NCI-H748 treated with DMSO at 0.1 percent for 48 hours (cell line): ENCODE measurements at places on chromosomes 2 and 18.

DNA sequence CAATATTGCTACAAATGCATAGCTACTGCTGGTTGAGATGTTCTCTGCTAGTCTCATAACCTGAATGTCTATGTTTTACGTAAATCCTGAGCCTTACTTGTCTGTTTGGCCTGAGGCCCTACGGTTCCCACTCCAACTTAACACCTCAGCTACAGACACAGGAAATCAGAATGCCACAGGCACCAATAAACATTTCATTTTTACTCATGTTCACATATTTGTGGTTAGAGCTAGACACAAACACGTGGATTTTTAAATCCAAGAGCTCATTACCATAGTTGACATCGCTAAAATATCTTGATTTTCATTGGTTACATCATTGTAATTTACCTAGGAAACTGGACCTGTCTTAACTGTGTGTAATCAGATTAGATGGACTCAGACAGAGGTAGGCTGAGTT, 263.8 kb upstream of the CDH19 start:
- DNase-seq, result no peak

GRCh38 chr2:130720528-130720927, 8.3 kb upstream of the GPR148 start:
- no peak for DNase-seq

DNA sequence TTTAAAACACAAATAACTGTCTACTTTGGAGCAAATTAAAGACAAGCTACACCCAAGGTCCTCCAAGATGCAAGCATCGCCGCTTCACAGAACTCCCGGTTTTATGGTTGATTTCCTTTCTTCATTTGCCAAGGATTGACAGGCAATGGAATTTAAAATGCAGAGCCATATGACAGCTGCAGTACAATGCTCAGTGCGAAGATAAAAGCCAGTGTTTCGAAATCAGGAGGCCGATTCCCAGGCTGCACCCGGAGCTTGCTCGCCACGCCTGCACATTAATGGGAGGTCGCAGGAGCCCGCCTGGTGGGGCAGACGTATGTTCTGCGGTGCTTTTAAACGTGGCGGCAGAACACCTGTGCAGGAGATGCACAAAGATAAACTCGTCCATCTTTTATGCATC, 727.6 kb upstream of the SOX11 start:
- DNase-seq, result no peak

DNA sequence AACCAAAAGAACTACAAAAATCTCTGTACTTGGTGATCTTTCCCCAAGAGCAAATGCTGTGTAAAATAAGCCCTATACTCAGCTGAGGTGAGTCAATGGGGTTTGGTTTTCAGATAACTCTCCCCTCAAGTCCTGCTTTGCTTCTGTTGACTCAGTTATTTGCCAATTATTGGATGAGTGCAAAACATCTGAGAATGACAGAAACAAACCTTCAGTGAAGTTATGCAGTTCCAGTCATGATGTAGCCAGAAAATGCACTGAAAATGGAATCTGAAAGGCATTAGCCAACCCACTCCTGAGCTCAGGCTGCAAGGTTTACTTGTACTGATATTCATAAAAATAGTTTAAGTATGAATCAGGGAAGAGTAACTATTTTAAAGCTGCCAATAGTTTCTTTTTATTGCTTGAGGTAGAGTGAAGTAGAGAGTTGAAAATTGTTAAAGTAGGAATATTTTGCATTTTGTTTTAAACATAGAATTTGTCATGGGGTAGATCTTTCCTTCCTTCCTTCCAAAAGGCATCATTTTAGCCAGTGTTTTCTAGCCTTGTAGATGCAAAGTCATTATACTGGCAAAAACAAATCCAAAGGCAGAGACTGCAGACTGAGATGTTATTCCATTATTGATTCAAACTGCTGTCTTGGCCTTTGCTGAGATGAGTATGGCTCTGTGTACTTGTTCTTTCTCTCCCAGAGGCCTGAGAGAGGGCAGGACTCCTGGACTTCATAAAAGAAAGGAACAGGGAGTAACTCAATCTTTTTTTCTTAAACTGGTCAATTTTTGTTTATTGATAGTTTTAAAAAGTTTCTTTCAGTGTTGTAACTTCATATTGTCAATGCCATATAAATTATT, 215.3 kb downstream of the RND3 start:
- DNase-seq, result no peak

- DNase-seq, result no peak
These were observed 342.8 kb downstream of the DYSF start for GRCh38 chr2:71796174-71796593.

GRCh38 chr2:143528021-143528420, 398.8 kb downstream of the ARHGAP15 start:
- no peak for DNase-seq

DNA sequence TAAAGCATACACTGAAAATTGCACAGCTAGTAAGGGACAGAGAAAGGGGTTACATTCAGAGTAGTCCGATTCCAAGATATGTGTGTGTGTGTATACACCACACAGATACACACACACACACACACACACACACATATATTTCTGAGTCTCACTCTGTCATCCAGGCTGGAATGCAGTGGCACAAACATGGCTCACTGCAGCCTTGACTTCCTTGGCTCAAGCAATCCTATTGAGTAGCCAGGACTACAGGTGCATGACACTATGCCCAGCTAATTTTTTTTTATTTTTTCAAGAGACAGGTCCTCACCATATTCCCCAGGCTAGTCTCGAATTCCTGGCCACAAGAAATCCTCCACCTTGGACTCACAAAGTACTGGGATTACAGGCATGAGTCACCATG, 68.1 kb upstream of the ITPRID2 start:
- no peak for DNase-seq

- DNase-seq, result no peak
These were observed 1097.2 kb upstream of the CNTNAP5 start for GRCh38 chr2:122927710-122928557.

GRCh38 chr2:174535757-174536703, 49.2 kb upstream of the GPR155 start:
- DNase-seq, result no peak

DNA sequence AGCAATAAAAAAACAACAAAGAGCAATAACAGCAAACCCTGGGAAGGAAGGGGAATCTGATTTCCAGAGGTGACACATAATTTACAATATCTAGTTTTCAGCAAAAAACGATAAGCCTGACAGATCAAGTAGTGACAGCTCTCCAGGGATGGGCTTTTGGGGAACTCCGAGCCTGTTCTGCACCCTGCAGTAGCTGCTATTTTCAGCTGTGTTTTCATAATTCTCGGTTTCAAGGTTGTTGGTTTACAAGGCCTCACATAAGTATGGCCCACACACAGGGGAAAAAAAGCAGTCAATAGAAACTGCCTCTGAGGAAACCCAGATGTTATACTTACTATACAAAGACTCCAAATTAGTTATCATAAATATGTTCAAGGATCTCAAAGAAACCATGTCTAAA, 67.7 kb upstream of the CTLA4 start:
- no peak for DNase-seq

- DNase-seq, result no peak
These were observed 304.1 kb upstream of the ERBB4 start for GRCh38 chr2:212842544-212843185.

DNA sequence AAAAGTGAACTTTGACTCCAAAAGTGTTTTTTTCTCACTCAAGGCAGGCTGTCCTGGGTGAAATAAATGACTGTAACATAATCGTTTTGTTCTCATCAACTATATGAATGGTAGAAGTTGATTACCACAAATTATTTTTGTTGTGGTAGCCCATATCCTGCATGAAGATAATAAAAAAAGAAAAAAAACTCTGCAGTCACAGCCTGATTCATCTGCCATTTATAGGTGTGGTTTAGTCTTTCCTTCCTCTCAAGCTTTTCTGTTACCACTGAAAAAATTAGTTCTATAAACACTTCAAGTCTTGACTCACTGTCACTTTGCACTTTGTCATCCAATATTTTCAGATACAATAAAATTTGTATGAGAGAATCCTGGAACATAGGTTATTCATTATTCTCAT, 522.0 kb downstream of the PLCL1 start:
- no peak for DNase-seq

GRCh38 chr2:10329880-10330699, 27.4 kb downstream of the HPCAL1 start:
- DNase-seq, result no peak

DNA sequence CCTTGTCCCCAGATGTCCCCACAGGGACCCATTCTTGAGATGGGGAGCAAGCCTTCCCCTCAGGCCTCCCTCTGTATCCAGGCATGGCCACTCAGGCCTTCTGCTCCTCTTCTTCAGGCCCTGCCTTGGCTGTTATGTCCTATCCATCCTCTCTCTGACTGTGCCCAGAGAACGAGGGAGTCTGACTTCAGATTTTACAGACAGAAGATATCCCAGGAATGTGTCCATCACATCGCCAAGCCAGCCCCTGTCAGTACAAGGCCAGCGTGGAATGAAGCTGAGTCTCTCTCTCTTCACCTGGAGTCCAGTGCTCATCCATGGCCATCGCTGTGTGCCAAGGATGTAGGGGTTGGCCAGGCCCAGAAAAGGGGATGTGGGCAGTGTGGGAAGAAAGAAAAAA, 57.6 kb downstream of the SDC1 start:
- DNase-seq, result no peak

- DNase-seq, result no peak
These were observed 4.8 kb downstream of the TNFRSF11A start for GRCh38 chr18:62329691-62330454.

- no peak for DNase-seq
These were observed 770.8 kb downstream of the DSC3 start for GRCh38 chr18:30271716-30272115.

- DNase-seq, result no peak
These were observed 65.9 kb upstream of the SLC16A14 start for GRCh38 chr2:230134496-230135129.

- no peak for DNase-seq
These were observed 69.7 kb downstream of the ZNF532 start for GRCh38 chr18:58934356-58934755.

DNA sequence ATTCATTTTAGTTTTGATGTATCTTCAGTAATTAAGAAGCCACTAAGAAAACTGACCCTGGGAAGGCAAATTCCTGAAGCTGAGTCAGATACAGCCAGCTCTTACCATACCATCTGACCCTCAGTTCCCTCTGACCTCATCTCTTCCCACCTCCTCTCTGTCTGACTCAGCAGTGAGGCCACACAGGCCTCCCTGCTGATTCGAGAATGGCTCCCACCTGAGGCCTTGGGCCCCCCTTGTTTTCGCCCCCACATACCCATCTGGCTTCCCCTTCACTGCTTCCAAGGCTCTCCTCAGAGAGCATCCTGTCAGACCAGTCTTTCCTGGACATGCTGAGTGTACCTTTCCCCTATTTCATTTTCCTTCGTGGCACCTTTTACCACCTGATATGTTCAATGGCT, 71.0 kb upstream of the CYP1B1 start:
- no peak for DNase-seq

DNA sequence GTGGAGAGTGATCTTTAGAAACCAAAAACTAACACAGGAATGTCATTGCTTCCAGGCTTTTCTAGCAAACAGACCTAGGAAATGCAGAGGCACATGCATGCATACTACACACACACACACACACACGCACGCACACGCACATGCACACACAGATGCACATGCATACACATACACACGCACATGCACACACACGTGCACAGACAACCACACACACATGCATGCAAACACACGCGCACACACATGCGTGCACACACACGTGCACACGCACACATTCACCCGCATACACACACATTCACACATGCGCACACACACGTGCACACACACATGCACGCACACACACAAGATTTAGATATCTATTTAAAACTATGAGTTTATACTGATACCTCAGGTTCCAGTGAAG, 379.5 kb downstream of the ZNF516 start:
- no peak for DNase-seq

- no peak for DNase-seq
These were observed 24.9 kb downstream of the MERTK start for GRCh38 chr2:111923276-111923804.

- DNase-seq, result no peak
These were observed 207.2 kb upstream of the TCF4 start for GRCh38 chr18:55795101-55795669.

GRCh38 chr2:42569116-42569711, 782 bp downstream of the MTA3 start:
- DNase-seq, result peak; percentile 20

DNA sequence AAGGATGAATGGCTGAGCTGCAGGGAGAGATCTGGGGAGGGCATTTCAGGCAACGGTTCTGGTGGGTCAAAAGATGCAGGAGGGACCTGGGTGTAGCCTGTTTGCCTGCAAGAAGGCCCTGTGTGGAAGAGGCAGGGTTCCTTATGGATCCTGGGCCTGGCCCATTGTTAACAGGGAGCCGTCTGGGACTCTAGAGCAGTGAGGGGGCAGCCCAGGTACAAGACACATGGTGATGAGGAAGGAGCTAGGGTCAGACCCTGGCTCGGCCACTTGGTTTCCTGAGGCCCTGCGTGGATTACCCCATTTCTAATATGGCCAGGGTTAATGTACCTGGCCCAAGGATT, 124.9 kb downstream of the GLI2 start:
- no peak for DNase-seq

- no peak for DNase-seq
These were observed 160.2 kb upstream of the ALKAL2 start for GRCh38 chr2:447902-448665.

DNA sequence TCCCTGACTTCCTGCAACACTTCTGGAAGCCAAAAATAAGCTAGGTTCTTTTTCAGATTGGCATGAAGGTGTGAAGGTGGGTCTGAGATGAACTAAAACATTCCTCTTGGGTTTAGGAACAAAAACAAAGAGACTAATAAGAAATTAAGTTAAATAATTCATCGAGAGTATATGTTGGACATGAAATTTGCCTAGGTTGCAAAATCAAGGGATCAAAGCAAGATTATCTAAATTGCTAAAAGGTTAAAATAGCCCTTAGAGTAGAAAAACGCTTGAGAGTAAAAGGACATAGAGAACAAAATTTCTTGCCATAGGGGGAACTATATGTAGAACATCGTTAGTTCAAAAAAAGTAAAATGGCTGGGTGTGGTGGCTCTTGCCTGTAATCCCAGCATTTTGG, 845.9 kb upstream of the NXPH2 start:
- no peak for DNase-seq

- DNase-seq, result no peak
These were observed 63.5 kb downstream of the ANKRD44 start for GRCh38 chr2:197247083-197247482.

GRCh38 chr2:112588611-112589045, 4.2 kb downstream of the CHCHD5 start:
- no peak for DNase-seq

- DNase-seq, result no peak
These were observed 22.4 kb downstream of the DYNC2LI1 start for GRCh38 chr2:43796206-43796605.

GRCh38 chr2:109457366-109457765, 156.4 kb downstream of the SEPTIN10 start:
- no peak for DNase-seq

DNA sequence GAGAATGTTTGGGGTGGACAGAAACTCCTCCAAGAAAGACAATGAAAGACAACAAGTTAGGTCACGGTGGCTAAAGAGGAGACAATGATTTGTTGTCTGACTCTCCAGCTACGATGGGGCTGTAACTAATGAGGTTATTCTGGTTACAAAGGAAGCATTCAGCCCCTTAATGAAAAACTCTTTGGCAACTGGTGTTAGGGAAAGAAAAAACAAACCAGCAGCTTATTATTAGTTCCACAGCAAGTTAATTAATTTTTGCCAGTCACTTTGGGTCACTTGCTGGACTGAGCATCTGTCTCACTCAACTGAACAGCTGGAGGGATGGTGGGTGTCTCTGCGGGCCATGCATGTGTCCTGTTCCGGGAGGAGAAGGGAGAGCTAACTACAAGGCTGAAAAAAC, 263.7 kb downstream of the ALK start:
- no peak for DNase-seq

- no peak for DNase-seq
These were observed 2.3 kb downstream of the C1QL2 start for GRCh38 chr2:119156105-119156890.
